CD14-positive monocyte (primary cell): ENCODE measurements at places on chromosomes 4 and X.

- no peaks in the 10 kb centered on the region for H3K27me3 ChIP-seq
- no peak overlapping the region for H3K4me3 ChIP-seq
- no peaks in the 10 kb centered on the region for H3K36me3 ChIP-seq
- H3K27ac ChIP-seq = no peak overlapping the region
These were observed 811 bp downstream of the FLNA start for GRCh38 chrX:154373340-154374306.

DNA sequence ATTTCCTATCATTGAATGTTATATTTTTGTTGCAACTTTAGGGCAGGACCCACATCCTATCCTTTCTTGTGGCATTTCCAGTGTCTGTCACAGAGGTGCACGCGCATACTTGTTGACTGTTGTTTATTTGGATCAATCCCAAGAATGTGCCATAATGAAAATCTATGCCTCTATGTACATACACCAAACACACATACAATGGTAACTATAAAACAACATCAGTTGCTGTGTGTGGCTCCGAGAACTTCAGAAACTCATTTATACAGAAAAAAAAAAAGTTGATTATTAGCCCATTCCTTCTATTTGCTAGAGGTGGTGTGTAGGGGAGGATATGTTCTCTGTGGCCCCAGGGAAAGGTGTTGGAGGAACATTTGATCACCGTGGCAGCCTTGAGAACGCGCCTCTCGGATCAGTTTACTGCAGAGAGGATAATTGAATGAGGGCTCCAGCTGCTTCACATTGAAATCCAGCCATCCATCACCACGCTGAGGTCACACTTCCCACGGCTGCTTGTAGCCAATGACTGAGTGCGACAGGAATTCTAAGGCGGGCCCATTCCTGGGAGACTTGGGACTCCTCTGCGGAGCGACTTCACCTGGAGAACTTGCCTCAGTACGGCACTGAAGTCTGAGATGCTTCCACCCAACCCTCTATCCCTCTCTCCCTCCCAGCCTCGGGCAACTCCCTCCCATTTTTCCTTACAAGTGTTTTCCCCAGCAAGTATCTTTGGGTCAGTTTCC is 19.5 kb downstream of the SMPX start:
- no peaks in the 10 kb centered on the region for H3K36me3 ChIP-seq
- DNase-seq = no peak
- H3K4me3 ChIP-seq = no peak overlapping the region
- peaks cover 7% of the 10 kb centered on the region for H3K27me3 ChIP-seq
- H3K27ac ChIP-seq = no peak overlapping the region
- no peaks in the 10 kb centered on the region for H3K4me1 ChIP-seq

GRCh38 chr4:114674080-114674479 is 75.5 kb downstream of the UGT8 start:
- no peaks in the 10 kb centered on the region for H3K4me1 ChIP-seq
- no peaks in the 10 kb centered on the region for H3K27me3 ChIP-seq
- H3K4me3 ChIP-seq = no peak overlapping the region

GRCh38 chr4:77619408-77619807 is 13.8 kb downstream of the CXCL13 start:
- H3K4me3 ChIP-seq = no peak overlapping the region
- H3K4me1 ChIP-seq = no peaks in the 10 kb centered on the region
- no peaks in the 10 kb centered on the region for H3K27me3 ChIP-seq
- H3K27ac ChIP-seq = no peak overlapping the region

- DNase-seq = no peak
- H3K27me3 ChIP-seq = peaks cover 2% of the 10 kb centered on the region
- no peaks in the 10 kb centered on the region for H3K36me3 ChIP-seq
- no peak overlapping the region for H3K4me3 ChIP-seq
- H3K27ac ChIP-seq = no peak overlapping the region
These were observed 20.7 kb upstream of the RNF150 start for GRCh38 chr4:141153751-141154510.

DNA sequence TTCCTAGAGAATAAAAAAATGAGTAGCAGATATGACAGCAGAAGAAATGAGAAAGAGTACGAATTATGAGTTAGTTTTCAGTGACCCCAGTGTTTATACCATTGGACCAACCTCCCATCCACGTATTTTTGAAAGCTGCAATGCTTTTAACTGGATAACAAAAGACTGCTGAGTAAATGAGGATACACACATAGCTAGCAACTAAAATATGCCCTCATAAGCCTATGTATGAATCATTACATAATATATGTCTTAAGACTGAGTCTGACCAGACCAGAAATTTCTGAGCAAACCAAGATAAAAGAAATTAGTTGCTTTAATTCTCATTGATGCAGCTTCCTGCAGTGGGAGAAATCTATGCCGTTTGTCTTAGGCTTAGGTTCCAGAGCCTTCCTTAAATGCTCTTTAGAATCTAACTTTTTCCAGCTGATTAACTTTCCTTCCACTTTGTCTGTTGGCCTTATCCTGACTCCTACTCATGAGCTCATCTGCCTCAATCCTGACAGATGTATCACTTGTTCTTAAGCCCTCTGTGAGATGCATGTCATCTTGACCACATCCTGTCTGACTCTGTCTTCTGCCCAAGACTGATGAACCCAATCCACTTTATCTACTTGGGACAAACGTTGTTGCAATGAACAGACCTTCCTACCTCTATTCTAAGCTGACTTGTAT is 301.4 kb upstream of the AADAT start:
- no peak overlapping the region for H3K4me3 ChIP-seq
- H3K4me1 ChIP-seq = no peaks in the 10 kb centered on the region
- H3K27ac ChIP-seq = no peak overlapping the region
- no peaks in the 10 kb centered on the region for H3K27me3 ChIP-seq
- no peak for DNase-seq
